ENCODE measurements at places on chromosomes 2 and 18.

- DNase-seq = no peak
Observed at GRCh38 chr2:110873056-110873502, 140.7 kb downstream of the ACOXL start.

DNA sequence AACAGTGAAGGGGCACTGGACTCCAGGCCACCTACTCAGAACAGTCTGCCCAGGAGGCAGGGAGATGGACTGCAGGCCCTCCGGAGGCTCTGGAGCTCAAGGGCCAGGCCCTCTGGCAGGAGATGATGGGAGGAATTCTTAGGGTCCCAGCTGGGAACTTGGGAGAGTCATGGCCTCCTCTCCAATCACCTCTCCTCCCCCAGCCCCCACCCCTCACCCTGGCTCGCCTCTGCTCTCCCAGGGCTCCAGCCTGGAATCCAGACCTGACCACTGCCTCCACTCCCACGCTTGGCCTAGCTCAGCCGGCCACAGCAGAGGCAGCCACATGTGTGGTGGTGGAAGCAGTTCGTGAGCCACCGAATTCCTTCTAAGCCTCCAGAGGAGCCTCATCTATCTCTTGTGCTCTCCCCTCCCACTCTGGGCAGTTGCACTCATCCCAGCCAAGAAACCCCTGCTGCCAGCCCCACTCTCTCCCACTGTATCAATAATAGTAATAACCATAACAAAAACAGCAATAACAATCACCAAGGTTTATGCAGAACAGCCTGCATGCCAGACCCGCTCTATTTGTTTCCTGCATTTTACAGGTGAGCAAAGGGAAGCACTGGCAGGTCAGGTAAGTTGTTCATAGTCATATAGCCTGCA, 67.4 kb downstream of the TNS1 start:
- peak; percentile 60 for DNase-seq

DNA sequence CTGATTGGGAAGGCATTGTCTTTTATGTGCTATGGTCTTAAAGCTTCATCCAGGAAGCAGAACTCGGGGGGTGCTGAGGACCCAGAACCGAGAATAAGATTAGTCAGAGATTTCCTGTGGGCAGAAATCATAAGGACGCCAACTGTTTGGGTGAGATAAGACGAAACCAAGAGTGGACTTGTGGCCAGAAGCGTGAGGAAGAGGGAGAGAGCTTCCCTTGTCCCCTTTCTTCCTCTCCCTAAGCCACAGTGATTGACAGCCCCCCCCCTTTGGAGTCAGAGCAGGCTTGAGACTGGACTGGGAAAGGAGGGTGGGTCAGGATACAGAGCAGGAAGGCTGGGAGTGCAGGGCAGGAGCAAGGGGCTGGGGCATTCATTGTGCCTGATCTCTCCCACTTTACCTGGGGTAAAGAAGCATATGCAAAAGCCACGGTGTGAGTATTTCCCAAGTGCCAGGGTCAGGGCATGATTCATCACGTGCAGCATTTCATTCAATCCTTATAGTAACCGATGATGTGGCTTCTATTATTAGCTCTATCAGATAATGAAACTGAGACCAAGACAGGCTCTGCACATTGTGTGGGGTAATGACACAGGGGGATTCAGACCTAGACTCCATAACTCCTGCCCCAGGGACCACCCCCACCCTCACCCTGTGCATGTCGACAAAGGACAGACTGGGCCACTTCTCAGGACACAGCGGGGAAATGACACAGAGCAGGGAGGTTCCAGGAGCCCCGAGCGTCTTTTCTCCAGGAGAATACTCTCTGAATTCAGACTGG, 3.0 kb upstream of the IL1RN start:
- peak; percentile 36 for DNase-seq

DNA sequence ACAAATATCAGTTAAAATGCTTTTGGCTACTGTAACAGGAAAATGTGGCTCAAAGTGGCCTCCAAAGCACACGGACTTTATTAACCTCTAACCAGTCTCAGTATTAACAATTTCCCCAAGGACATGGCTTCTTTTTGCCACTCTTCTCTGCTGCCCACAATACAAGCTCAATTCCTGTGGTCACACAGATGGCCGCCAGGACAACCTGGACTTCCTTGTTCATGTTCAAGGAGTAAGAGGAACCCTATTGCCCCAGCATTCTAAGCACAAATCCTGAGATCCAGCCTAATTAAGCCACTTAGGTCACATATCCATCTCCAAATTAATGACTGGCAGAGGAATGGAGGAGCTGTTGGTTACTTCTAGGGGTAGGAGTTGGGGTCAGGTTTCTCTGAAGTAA, 38.2 kb downstream of the AOX1 start:
- no peak for DNase-seq

GRCh38 chr18:2900684-2901422, 54.0 kb downstream of the EMILIN2 start:
- DNase-seq = no peak

GRCh38 chr2:120828829-120829632, 93.4 kb downstream of the GLI2 start:
- no peak for DNase-seq

- no peak for DNase-seq
Observed at GRCh38 chr2:195320413-195320973, 336.5 kb upstream of the SLC39A10 start.

GRCh38 chr2:10059552-10060335, 16.4 kb downstream of the KLF11 start:
- DNase-seq = no peak

DNA sequence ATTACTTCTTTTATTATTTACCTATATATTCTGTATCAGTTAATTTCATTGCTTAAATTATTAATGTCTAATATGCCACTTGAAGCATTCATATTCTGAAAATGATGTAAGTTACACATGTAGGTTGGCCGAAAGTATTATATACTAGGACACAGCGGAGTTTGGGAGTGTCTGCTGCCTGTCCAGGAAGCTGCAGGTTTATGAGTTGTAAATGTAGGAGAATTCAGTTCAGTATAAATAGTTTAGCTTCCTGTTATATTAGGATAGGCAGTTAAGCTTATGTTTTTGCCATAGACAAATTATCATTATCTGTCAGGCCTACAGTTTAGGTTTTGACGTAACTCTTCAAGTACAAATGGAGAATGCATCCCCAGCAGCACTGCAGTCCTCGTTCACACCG, 18.9 kb upstream of the ZNF236 start:
- no peak for DNase-seq

DNA sequence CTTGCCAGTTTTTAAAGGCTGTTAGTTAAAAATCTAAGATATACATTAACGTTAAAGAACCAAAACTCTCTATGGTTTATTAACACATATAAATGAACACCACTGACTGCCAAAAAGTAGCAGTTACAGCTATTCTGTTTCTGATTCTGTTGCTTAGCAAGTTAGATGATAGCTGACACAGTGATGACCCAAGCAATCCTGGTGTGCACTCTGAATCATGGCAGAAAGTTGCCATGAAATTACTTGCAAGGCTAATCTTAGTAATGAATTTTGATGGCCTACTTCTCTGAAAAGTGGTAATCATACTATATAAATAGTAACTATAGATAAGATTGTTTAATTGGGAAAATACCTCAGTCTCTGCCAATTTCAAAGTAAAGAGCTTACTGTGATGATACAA, 57.7 kb downstream of the ROCK2 start:
- peak; percentile 24 for DNase-seq

DNA sequence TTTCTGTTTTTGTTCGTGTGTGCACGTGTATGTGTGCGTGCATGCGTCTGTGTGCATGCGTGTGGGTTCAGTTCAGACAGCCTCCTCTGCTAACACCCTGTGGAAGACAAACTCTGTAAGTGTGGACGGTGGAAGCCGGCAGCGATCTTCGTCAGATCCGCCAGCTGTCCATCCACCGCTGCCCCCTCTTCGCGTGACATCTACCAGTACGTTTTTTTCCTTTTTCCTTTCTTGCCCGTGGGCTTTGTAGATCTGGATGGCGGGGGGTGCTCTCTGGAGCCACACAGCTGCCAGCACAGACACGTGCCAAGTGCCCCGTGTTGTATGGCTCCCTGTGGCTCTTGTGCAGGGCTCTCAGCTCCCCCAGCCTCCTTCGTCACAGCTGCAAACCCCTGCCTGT, 32.3 kb downstream of the ITGB1BP1 start:
- DNase-seq = no peak

DNA sequence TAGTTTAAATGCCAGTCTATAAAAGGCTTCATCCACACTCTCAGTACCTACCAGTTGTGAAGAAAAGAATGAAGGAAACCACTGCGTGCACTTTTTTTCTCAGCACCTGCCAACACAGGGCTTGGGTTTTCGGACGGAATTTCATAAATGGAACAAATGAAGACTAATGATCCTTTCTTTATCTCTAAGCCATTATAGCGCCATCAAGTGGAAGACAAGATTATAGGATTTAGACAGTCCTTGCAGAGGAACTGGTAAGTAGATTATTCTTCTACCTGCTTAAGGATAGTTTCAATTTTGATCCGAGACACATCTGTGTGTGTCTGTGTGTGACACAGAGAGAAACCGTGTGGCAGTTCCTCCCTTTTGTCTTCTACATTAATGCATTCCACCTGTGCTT, 245.6 kb downstream of the NRXN1 start:
- DNase-seq = no peak

GRCh38 chr2:28930205-28930604, 35.7 kb downstream of the WDR43 start:
- DNase-seq = peak; percentile 20

- no peak for DNase-seq
Observed at GRCh38 chr18:3193331-3193730, 26.4 kb downstream of the MYOM1 start.

- DNase-seq = peak; percentile 55
Observed at GRCh38 chr2:86213699-86214502, 14.6 kb downstream of the MRPL35 start.

DNA sequence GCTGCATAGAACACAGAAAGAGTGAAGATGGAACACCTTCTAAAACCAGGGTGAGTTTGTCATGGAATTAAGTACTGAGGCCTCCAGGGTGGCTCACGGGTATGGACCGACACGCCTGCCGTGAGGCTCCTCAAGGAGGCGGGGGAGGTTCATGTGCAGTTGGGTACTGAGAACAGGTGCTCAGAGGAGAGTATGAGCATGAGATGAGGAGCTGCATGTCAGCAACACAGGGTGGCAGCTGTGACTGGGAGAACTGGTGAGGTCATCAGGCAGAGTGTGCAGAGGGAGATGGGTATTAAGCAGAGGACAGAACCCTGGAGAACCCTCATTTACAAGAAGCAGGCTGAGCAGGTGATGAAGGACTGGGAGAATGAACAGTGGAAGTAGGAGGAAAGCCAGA, 63.2 kb upstream of the KLHL29 start:
- no peak for DNase-seq
